Smooth muscle cell of the umbilical artery (primary cell): ENCODE measurements at places on chromosomes 1 and 21. TPM values are rescaled to one million over a fixed set of nuclear protein-coding genes. Genes with fewer than 3 reads are reported as not detected.

The NR1I3 gene
- total RNA-seq: not detected in 2 replicates

The TRAF5 gene
- total RNA-seq: 24.3 and 27.5 TPM in 2 replicates

The COL18A1 gene
- 203 and 239 TPM in 2 replicates for total RNA-seq

The SPEN gene
- 24.9 and 49.3 TPM in 2 replicates for total RNA-seq

The TSPEAR gene
- not detected in 2 replicates for total RNA-seq

The RGS1 gene
- total RNA-seq: not detected in 2 replicates

The ARPC5 gene
- 212 and 236 TPM in 2 replicates for total RNA-seq

The JAM2 gene
- total RNA-seq: 1.5 and 1.9 TPM in 2 replicates

The OLFML3 gene
- 120 and 270 TPM in 2 replicates for total RNA-seq

The GABRD gene
- total RNA-seq: not detected in 2 replicates

The LCE3D gene
- total RNA-seq: not detected in 2 replicates

The C1QTNF12 gene
- total RNA-seq: 0.92 and 1.5 TPM in 2 replicates

The PITHD1 gene
- 35.3 and 36.8 TPM in 2 replicates for total RNA-seq

The ATAD3C gene
- total RNA-seq: 0.09 TPM in 1 of 2 replicates, not detected in the other

The ANGPTL7 gene
- total RNA-seq: 10.4 TPM in 1 of 2 replicates, not detected in the other

The SAMD11 gene
- 5.4 and 25.2 TPM in 2 replicates for total RNA-seq

The MANEAL gene
- total RNA-seq: 0.30 and 0.69 TPM in 2 replicates

The PLPP3 gene
- 5.3 and 18.1 TPM in 2 replicates for total RNA-seq

The S100B gene
- total RNA-seq: not detected in 2 replicates

The LDLRAD1 gene
- not detected in 2 replicates for total RNA-seq

The RBM11 gene
- total RNA-seq: 0.23 TPM in 1 of 2 replicates, not detected in the other

The ERRFI1 gene
- 11.9 and 65.2 TPM in 2 replicates for total RNA-seq

The OR2T1 gene
- total RNA-seq: not detected in 2 replicates

The SOX13 gene
- total RNA-seq: 1.5 and 3.0 TPM in 2 replicates

The IL10 gene
- total RNA-seq: not detected in 2 replicates

The TRAPPC3 gene
- total RNA-seq: 80.3 and 119 TPM in 2 replicates
